Adrenal gland (tissue), 19 donors: ENCODE measurements at places on chromosomes 7 and 10.

DNA sequence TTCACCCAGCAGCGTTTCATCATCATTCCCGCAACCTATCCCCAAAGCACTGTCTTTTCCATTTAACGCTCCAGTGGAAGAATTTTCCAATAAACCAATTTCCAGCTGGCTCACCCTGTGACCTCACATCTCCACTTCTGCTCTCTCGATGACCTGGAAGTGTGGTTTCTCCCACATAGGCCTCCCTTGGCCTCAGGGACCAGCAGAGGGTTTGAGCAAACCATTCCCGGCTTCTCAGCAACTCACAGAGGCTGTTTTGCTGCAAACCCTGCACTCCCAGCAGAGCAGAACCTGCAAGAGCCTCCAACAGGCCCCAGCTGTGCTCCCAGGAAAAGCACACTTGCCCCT, 523.0 kb upstream of the FOXK1 start:
- no peak for DNase-seq

GRCh38 chr10:95742485-95742884, 13.5 kb upstream of the ENTPD1 start:
- DNase-seq, result peak; percentile 76

DNA sequence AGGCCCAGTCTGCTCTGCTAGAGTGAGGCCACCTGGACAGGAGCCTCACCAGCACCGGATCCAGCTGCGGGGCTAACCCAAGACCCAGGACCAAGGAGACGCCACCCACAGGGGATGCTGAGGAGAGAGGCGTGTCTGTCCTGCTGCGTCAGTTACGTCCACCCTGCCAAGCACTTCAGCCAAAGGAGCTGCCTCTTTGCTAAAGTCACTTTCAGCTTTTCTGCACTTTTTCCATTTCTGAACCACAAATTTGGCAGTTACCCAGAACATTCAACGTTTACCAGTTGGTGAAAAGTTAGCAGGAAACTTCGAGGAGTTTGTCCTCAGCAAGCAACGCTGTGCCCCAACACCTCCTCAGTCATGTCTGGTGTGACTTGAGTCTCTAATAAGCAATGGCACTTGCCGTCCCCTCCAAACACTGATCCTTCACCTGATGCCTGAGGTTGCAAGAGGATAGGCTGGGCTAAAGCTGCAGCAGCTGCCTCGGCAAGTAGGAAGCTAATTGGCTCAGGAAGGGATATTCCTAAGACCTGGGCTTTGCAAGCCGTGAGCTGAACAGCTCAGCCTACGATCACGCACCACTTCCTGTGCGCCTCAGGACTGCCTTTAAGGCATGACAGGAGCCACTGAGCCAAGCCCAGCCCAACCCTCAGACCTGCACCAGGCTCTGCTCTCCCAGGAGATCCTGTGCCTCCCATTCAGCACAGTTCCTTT, 40.1 kb downstream of the KCNH2 start:
- no peak for DNase-seq

DNA sequence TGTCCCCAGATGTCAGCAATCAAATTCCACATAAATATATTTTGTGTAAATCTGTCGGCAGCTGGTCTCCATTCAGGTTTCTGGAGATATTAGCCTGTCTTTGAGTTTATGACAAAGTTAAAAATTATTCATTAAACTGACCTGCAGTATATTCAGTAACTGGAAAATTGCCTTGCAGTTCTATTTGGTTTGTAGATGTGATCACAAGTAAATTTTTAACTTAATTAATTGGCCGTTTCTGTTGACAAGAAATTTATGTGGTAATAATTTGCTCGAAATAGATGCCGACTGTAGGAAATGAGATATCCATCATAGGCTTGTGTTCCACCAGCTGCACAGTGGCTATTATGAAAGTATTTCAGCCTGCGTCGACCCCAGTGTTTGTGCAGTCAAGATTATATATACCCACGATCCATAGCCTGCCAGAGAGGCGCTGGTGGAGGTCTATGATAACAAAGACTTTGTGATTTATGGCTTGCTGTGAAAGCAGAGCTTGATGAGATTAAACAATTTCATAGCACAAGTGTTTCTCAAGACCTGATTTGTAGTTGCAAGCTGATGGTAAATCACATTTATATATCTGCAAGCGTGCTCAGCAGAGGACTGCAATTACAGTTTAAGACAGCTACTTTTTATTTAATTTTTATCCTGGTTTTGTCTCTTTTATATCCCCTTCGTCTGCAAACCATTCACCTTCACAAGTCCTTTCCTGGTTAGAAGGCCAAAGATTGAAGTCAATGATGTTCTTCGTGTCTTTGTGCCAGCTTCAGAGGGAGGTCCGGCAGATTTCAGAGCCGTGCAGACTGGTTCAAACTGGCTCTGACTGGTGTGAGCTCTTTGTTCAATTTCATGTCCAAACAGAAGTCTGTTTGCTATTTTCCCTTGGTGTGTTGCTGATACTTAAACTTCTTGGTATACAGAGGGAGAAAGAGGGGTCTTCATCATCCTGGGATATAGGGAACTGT, 850.9 kb downstream of the LRMDA start:
- no peak for DNase-seq

DNA sequence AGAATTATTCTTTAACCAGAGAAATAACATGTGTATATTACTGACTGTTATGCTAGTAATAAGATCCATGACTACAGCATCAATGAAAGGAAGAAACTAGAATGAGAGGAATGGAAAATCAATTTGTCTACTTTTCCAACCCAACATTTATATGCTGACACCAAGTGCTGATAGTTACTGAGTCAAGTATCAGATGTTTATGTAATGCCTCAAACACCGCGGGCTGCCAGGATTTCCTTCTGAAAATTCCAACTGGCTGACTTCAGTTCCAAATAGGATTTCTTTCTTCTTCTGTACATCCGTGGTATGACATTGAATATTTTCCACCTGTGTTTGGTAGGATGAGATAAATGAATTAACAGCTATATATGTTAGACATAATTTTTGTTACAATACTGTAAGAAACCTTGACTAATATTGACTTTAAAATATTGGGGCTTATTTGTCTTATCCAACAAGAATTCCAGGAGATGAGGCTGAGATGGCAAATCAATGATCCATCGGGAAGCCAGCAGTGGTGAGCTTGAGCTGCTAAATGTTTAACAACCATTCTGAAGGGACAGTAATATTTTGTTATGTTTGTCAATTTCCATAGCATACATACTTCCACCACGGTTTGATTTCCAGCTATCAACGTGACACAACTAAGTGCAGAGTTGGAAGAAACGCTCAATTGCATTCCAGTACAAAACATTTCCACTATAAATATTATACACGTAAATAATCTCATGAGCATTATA, 435.2 kb upstream of the AUTS2 start:
- no peak for DNase-seq
